T follicular helper cell (primary cell): ENCODE measurements at places on chromosomes 6 and 20.

DNA sequence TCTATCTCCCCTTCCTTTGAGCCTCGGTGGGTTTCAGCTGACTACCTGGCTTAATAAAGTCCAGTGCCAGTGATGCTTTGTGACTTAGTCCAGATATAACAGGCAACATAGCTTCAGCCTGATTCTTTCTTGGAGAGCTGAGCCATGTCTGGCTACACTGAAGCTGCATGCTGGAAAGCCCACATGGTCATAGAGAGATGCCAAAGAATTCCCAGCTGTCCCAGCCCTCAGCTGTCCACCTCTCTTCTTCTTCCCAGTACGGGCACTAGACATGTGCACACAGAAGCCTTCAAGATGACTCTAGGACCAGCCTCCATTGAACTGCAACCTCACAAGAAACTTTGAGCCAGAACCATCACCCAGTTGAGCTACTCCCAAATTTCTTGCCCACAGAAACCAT is 154.1 kb upstream of the MYLIP start:
- DNase-seq = no peak

DNA sequence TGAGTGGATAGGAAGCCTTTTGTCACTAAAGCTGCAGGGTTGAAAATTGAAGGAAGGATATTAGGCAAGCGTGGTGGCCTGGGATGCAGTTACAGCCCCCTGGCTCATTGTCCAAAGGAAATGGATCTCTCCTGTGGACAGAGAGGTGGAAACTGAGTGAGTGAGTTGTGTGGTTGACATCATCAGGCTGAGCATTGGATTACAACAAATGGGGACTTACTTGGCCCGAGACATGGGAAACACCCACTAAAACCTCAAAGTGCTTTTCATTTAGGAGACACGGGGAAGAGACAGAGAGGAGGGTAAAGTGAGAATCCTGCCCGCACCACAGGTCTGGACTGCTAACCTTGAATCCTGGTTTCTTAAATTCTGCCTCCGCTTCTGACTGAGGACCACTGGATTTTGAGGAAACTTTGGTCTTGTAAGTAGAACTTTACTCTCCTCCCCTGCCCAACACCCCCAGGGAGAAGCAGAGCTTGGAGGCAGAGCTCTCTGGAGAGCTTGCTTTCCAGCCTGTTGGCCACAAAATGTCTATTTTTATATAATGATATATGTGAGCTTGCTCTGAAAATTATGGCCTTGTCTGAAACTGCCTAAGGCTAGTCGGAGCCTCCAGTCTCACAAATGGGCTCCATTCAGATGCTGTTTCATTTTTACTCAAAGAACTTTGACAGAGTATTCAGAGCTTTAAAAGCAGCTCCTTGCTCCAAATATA is at the start of gene PKIG:
Gene PKIG, plus strand, starts transcription at position 269 of the 715 bp plus-strand sequence. CDS start 31,978 bp downstream, outside the sequence.
- no peak for DNase-seq

GRCh38 chr6:45169815-45170214 is 158.3 kb upstream of the RUNX2 start:
- no peak for DNase-seq

- DNase-seq = no peak
These were observed 584.4 kb downstream of the PTPRT start for GRCh38 chr20:42604998-42605956.

DNA sequence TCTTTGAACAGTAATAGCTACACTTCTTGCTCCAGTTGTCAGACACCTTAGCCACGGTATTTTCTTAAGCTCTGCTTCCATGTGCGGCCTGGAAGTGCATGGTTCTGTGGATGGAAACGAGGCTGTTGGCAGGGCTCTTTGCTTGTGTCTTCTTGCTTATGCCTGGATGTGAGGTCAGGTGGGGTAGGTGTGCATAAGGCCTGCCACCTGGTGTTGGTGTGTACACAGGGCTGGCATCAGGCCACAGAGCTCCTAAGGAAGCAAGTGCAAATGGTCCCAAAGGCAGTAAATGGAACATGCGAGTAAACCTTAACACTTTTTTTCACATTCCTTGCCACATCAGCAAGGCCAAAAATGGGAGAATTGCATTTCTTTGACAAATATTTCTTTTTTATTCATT is 158.1 kb upstream of the GMDS start:
- no peak for DNase-seq

GRCh38 chr6:150410906-150411305 is 42.1 kb downstream of the IYD start:
- no peak for DNase-seq

- DNase-seq = no peak
These were observed 48.1 kb downstream of the TCP11 start for GRCh38 chr6:35093118-35093445.

DNA sequence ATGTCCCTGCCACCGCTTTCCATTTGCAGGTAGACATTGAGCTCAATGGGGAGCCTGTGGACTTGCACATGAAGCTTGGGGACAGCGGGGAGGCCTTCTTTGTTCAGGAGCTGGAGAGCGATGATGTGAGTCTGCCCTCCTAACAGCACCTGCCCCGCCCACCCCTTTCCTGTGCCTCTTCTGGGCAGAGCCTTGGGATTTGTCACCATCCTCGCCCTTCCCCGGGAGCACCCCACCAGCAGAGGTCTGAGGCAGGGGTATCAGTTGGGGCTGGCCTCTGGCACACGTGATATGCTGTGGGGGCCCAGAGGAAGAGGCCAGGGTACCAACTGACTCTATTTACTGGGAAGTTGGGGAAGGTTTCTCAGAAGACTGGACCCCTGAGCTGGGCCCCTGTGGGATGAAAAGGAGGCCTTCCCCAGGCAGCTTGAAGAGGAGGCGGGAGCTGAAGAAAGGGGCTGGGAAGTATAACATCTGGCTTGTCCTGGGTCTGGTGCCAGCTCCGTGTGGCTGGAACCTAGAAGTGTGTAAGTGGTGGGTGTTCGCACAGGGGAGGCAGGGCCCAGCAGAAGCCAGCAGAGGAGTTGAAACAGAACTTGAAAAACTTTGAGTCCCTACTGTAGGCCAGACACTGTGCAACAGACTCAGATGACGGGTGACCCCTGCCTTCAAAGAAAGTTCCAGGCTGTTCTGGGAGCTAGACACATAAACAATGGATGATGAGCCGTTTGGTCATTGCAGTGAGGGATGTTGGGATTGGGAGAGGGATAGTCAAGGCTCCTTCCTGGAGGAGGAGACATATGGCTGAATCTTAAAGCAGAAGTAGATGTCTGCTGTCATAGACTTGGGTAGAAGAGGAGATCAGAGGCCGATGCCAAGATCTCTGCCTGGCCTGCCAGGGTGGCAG is 7.2 kb downstream of the LPIN3 start:
- DNase-seq = no peak

DNA sequence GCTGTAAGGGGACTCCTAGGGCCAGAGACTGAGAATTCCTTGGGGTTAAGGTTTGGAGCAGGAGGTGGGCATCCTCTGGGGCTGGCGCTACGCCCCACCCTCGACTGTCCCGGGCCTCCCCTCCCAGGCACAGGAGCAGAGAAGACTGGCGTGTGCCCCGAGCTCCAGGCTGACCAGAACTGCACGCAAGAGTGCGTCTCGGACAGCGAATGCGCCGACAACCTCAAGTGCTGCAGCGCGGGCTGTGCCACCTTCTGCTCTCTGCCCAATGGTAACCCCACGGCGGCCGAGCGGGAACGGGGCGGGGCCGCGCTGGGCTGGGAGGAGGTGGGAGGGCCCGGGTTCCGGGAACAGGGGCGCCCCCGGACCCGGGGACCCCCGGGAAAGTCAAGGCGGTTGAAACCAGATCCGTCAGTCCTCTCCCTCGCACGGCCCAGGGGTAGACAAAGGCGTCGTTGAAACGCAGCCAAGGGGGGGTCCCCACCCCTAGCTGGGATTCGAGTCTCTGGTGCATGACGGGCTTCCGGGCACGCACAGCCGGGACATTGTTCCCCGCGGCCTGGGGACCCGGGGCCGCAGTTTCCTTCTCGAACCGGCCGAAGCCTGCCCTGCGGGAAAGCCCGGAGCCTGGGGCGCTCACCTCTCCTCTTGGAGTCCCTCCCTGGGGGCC is 844 bp downstream of the WFDC2 start:
- DNase-seq = no peak

DNA sequence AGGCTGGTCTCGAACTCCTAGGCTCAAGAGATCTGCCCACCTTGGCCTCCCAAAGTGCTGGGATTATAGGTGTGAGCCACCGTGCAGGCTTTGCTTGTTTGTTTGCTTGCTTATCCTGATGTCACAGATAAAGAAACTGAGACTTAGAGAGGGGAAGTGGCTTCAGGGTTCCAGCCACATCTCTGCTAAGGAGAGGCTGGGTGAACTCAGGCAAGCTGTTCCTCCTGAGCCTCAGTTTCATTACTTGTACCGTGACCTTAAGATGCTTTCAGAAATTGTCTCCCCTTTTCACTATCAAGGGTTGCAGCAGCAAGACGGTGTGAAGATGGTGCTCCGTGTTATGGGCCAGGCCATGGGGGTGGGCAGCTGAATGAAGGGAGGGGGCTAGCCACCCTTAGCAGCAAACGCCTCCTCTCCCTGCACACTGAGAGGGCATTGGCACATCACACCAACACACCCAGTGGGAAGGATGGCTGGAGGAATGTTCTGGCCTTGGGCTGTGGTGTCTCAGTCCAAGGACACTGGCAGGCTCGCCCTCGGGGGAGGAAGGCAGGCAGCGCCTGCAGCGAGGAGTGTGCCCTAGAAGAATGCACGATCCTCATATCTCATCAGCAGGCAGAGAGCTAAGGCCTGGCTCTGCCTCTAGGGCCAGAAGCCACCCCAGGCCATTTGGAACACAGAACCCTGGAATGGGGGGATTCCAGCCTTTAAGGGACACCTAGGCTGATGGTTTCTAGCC is 48.2 kb upstream of the TLDC2 start:
- DNase-seq = no peak

- DNase-seq = no peak
These were observed 288.3 kb downstream of the NRN1 start for GRCh38 chr6:5718231-5718947.

DNA sequence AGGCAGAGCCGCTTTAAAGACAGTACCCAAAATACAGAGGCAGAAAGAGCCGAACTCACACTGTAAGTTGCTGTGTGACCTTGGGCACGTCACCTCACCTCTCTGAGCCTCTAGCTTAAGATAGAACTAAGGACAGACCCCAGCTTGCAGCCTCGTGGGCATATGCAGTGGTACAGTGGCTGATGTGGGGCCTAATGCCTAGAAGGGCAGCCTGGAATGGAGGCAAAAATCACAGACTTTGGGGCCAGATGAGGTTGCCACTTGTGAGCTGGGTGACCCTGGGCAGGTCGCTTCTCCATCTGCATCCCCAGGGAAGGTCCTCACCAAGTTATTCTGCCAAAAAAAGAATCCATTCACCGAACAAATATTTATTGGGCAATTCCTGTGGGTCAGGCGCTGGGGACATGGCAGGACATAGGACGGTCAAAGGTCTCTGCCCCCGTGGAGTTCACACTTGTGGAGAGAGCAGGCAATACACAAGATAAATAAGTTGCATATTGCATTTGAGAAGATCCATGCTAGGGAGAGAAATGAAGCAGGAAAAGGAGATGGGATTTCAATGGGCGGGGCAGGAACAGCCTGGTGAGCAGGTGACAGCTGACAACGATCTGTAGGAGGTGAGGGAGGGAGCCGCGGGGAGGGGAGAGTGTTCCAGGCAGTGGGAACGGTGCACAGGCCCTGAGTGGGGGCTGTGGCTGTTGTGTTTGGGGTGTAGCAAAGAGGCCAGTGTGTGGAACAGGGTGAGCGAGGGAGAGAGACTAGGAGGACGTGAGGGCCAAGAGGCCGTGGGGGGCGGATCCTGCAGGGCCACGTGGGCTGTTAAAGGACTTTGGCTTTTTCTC is 115.2 kb downstream of the CEBPB start:
- DNase-seq = no peak

DNA sequence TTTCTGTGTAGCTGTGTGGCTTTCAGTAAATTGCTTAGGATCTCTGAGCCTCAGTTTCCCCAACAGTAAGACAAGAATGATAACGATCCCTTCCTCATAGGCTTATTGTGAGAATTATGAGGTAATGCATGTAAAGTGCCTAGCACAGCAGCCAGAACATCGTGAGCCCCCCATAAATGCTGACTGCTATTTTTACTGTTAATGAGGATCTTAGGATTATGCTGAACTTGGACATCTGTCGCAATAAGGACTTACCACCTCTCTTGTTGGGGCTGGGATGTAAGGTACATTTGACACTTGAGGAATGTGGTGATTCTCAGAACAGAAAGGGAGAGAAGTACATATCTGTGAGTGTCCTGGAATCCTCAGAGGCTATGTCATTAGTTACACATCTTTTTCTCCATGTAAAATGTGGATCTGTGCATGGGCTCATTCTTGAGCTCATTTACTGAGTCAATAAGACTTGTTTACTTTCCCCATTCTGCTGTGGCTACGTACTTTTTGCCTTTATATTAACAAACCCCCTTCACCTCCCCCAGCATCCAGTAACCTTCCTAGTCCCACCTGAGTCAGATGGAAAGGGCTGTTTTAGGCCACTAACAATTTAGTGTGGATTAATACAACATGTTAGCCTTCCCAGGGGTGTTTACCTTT is 64.4 kb upstream of the PLEKHG1 start:
- DNase-seq = no peak

GRCh38 chr20:3312940-3313682 is 74.1 kb upstream of the SLC4A11 start:
- DNase-seq = no peak

- no peak for DNase-seq
These were observed 24.0 kb downstream of the HBS1L start for GRCh38 chr6:135030532-135031178.

DNA sequence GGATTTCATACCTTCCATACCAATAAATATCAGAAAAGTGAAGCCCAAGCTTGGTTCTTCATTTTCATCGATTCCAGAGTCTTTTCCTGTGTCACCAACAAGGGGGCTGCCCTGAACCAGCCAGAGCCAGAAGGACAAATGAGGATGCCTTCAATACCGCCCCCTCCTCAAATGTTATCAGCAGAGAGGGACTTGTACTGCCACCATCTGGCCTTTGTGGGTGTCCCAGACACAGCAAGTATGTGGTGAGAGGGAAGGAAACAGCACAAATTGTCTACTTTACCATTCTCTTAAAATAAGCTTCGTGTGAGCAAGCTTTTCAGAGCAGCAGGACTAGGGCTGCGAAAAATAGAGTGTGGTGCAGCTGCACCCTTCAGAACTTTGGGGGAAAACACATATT is 165.3 kb downstream of the SOBP start:
- DNase-seq = no peak

- DNase-seq = no peak
These were observed 64.7 kb downstream of the TBC1D7 start for GRCh38 chr6:13263669-13264068.
